GM12864 (cell line): ENCODE measurements at places on chromosomes 1 and 21.

DNA sequence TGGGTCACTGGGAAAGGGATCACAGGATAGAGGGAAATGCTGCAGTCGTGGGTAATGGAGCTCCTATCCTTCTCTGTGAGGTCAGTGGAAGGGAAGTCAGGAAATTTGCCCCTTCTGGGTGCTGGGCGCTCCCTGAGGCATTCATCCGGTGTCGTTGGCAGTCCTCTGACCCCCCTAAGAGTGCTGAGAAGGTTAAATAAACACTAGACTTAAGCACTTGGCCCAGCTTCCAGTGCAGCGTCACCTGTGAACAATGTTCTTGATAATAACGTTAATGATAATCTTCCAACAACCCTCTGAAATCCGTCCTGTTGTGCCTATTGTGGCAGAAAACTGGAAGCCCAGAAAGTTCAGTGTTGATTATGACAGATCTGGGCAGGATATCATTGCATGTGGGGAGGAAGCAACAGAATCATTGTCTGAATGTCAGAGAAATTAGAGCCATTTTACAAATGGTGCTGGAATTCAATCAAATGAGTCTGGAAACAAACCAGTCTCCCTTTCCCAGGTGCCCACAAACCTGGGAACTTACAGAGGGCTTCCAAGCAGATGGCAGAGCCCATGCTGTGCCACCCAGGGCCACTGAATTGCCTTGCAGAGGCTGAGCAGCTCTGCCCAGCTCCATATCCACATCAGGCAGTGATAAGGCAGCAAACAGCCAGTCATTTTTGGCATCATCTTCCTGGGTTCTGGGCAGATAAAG, 216.8 kb downstream of the KAZN start:
- no peak for DNase-seq

GRCh38 chr21:31275901-31276300, 68.2 kb downstream of the TIAM1 start:
- DNase-seq = no peak

GRCh38 chr1:208631506-208631905, 387.3 kb upstream of the PLXNA2 start:
- no peak for DNase-seq

GRCh38 chr1:80896781-80897356, 903.9 kb upstream of the ADGRL2 start:
- DNase-seq = no peak

- DNase-seq = no peak
These were observed 7.2 kb upstream of the PIGC start for GRCh38 chr1:172451002-172451443.

DNA sequence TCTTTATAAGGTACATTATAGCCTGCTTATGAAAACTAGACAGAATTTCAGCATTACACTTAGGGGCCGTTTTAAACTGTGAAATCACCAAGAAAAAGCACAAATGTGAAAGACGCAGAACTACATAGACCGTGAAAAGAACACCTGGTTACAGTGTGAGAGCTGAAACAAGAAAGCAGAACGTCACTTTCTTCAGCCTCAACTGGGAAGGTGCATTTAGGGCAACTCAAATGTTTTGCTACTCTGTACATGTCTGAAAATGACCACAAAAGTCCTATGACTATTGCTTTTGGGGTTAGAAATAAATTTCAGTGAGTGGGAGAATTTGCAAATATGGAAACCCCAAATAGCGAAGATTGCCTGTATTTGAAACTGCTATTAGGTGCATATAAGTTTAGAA, 268.7 kb downstream of the OLFM3 start:
- DNase-seq = peak; percentile 26

- DNase-seq = no peak
These were observed 9.4 kb upstream of the FMO3 start for GRCh38 chr1:171081314-171081753.

DNA sequence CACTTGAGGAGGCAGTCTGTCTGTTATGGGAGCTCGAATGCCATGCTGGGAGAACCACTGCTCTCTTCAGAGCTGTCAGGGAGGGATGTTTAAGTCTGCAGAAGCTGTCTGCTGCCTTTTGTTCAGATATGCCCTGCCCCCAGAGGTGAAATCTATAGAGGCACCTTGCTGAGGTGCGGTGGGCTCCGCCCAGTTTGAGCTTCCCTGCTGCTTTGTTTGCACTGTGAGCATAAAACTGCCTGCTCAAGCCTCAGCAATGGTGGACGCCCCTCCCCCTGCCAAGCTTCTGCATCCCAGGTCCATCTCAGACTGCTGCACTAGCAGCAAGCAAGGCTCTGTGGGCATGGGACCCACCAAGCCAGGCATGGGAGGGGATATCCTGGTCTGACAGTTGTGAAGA, 247.5 kb downstream of the LMX1A start:
- DNase-seq = no peak

DNA sequence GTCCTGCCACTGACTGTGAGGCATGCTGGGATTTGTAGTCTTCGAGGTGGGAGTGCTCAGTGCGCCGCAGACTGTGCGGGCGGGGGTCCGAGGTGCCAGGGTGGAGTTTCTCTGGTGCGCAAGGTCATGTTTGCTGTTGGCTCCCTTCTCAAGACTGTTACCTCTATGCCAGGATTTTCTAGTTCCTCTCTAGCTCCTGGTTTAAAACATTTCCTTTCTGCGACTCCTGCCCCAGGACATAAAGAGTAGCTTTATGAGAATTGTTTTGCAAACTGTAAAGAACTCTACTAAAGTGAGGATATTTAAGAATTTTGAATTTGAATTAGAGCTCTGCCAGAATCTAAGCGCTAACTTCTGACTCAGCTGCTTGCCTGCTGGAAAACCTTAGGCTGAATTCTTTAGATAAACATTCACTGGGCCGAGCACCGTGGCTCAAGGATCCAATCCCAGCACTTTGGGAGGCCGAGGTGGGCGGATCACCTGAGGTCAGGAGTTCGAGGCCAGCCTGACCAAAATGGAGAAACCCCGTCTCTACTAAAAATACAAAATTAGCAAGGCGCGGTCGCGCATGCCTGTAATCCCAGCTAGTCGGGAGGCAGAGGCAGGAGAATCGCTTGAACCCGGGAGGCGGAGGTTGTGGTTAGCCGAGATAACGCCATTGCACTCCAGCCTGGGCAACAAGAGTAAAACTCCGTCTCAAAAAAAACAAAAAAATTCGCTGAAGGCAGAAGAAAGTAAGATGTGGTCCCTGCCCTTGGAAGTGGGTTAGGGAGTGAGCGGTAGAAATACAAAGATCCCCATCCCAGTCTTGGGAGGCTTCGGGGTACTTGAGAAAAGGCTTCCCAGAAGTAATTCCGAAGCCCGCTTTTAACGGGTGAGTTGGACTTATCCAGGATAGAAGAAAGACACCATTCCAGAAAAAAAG, 992 bp upstream of the USP48 start:
- DNase-seq = no peak

- no peak for DNase-seq
These were observed 449.2 kb downstream of the CAMTA1 start for GRCh38 chr1:7234471-7234755.

DNA sequence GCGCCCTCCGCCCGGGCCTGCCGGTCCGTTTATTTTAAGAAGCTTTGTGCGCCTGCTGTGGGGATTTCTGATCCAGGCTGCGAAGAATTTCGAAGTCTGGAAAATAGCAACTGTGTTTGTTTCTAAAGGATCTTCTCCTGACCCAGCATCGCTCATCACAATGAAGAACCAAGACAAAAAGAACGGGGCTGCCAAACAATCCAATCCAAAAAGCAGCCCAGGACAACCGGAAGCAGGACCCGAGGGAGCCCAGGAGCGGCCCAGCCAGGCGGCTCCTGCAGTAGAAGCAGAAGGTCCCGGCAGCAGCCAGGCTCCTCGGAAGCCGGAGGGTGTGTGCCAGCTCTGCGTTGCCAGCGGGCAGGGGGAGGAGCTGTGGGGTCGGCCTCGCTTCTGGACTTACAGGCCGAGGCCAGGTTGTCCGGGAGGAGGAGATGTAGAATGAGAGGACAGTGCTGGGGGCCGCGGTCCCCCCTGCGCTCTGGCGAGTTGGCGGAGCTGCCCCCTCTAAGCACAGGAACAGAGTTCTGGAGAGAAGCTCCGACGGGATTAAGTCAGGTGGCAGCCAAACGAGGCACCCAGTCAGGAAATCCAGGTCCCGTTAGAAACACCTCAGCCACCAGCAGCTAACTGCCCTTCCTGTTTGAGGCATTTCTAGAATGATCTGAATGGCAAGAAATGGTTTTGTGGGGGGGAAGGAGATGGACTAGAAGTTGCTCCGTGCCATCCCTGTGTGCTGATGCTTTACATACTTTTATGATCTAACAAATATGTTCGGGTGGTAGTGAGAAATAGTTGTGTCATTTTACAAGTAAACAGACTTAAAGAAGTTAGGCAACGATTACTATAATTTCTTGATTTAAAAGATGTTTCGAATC, 948 bp downstream of the TXLNA start:
- DNase-seq = no peak

- peak; percentile 55 for DNase-seq
These were observed 3.3 kb upstream of the SSBP3 start for GRCh38 chr1:54409156-54410142.
